ENCODE measurements at places on chromosomes 1 and 21.

GRCh38 chr1:192858456-192858855 is 49.6 kb downstream of the RGS2 start:
- DNase-seq = no peak

DNA sequence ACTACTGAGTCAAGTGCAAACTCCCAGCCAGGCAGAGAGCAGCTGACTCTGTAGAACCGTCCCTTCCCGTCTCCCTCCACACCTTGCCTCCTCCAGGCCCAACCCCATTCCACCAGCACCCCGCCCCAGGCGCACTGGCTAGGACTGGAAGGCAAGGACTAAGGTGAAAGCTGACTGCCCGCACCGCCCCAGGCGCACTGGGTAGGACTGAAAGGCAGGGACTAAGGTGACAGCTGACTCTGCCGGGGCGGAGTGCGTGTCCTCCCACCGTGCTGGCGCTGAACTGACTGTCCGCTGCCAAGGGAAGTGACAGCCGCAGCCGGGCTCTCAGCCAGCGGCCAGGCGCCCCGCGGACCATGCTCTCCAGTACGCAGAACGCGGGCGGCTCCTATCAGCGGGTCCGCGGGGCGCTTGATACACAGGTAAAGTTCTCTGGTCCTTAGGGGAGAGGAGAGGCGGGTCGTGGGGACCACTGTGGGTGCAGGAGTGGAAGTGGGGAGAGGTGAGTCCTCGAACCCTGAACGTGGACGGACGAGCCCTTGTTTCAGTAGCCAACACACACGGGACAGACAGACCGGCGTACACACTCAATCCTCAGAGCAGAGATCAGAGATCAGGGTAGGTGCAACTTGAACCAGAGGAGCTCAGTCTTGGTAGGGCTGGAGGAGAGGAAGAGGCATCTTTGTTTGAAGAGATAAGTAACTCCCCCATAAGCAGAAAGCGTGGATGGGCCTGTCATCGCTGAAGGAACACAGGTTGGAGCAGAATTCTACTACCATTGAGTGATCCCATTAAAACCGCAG is 58.0 kb downstream of the RBM11 start:
- no peak for DNase-seq

DNA sequence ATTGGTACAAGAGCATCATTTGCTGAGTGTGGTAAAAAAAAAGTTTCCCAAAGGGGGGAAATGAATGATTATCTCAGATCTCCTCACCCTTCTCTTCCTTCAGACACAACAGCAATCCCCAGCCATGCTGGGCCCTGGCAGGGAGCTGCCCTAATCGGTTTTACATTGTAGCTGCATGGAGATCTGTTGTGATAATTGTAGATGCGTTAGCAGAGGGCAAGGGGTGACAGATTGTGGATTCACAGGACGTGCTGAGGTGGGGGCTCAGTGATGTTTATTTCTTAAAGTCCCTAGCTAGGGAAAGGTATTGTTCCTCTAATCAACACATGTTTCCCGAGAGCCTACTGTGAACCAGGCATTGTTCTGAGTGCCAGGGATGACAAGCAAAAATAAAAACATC is 304.1 kb downstream of the PBX1 start:
- no peak for DNase-seq

DNA sequence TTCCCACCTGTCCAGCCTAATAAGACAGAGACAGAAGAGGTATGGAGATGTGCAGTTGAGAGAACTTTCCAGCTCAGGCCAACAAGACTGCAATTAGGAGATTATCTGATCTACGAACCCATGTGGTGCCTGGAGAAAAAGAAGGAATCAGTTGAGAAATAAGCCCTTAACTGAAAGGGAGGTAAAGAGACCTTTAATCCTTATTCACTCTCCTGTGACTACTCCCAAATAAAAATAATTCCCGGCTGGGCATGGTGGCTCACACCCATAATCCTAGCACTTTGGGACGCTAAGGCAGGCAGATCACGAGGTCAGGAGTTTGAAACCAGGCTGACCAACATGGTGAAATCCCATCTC is 31.9 kb upstream of the SARS1 start:
- DNase-seq = no peak

DNA sequence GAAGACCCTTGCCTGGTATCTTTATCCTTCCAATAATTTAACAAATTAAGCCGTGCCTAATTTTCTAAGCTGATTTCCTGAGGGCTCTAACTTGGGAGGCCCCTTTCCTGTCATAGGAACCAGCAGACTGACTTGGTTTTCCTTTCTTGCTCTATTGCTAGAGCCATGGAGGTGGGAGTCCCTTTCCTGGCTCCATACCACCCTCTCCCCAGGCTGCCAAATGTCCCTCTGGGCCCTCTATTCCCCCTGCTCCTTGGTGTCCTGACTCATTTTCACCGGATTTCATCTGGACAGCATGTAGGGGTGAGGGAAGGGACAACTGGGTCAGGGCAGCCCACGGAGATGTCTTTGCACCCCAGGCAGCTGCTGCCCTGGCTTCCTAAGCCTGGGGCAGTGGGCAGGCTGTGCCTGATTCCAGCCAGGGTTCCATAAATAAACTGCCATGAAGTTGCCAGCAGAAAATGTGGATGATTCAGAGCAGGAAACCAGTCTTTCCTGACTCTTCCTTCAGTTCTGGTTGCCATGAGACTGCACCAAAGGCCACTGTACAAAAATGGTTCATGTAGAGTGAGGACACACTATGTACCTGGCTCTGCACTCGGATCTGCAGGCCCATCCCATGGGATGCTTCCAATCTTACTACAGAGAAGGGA is 38.0 kb upstream of the SERBP1 start:
- DNase-seq = no peak

DNA sequence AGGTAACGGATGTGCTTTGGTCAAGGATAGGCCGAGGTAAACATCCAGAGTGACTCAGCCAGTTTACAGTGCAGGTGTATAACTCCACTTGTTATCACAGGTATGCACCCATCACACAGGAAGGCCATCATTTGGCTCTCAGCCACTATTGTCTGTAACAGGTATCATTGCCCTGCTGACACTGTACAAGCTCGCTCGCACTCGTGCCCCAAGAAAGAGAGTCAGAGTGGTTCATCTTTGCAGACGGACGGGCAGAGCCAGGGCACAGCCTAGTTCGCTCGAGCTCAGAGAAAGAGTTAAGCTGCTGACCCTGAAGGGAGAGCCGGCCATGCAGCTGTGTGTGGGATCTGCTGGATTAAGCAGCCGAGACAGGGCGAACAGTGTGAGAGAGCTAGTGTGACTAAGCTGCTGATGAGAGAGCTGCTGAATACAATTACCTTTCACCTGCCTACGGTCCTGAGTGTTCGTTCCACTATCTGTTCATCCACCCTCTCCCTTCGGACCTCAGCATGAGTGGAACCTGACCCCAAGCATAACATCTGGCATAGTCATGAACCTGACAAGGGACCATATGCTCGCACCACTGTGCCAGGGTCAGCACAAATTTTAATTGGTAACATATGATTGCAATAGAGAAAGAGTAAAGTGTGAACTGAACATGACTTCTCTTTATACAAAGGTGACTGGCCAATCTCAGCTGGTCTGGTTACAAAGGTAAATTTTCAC is 27.0 kb upstream of the LYPD8 start:
- no peak for DNase-seq

- no peak for DNase-seq
Measured at GRCh38 chr1:174225499-174226204, 66.3 kb downstream of the RABGAP1L start.

GRCh38 chr1:119358636-119359035 is 9.9 kb upstream of the HAO2 start:
- DNase-seq = no peak

GRCh38 chr1:110059133-110059863 is 11.2 kb downstream of the ALX3 start:
- no peak for DNase-seq

DNA sequence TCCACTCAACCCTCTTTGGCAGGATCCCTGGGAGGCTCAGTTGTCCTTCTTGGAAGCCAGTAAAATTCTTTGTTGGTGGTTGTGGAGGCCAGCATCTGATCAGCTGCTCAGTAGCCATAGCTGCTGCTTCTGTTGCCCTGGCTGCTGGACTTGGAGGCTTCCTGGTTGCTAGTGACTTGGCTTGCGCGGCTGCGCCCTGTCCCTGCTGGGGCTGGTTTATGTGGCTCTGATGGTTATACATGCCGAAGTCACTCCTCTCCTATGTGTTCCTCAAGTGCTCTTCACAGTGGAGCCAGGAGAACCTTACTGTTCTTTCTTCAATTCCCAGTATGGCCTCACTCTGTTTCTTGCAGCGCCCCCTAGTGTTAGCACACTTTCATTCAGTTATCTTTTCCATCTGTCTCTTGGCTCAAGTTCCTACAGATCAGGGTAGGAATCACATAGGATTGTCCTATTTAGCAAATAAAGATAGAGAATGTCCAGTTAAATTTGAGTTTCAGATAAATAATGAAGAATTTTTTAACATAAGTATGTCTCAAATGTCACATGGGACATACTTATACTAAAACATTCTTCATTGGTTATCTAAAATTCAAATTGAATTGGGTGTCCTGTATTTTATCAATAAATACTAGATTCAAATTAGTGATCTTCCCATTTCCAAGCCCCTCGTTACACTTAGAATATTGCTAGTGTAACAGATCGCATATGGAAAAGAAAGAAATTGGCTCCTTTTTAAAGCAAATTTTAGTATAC is 176.5 kb downstream of the TGFB2 start:
- peak; percentile 5 for DNase-seq

- no peak for DNase-seq
Measured at GRCh38 chr1:196071447-196071846, 536.8 kb downstream of the KCNT2 start.

DNA sequence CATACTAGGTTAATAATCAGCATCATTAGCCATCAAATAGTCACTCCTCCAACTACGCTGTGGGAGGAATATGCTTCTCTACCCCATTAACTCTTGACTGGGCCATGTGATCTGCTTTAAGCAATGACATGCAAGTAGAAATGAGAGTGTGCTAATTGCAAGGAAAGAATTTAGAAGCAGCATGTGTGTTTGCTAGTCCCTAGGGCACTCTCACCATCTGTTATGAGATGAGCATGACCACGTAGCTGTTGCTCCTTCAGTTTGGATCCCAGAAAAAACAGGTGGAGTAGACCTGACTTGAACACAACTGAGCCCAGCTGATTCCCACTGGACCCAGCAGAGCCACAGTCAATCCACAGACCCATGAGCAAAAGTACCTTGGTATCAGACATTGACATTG is 19.7 kb upstream of the RGS7 start:
- DNase-seq = no peak

DNA sequence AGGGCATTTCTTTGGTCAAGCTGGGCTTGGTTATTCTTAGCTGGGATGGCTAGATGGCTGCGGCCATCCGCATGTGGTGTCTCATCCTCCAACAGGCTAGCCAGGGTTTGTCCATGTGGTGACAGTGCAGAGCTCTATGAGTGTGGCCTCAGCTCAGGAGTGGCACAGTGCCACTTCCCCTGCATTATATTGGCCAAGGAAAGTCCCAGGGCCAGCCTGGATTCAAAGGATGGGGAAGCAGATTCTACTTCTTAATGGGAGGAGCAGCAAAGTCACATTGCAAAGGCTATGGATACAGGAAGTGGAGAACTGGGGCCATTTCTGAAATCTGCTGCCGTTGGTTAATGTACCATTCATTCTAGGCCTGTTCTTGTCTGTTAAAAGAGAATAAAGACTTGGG is 34.4 kb downstream of the STUM start:
- DNase-seq = no peak

GRCh38 chr1:52460694-52461093 is 56.3 kb downstream of the PRPF38A start:
- no peak for DNase-seq

GRCh38 chr1:30052178-30052577 is 671.2 kb downstream of the MATN1 start:
- no peak for DNase-seq

DNA sequence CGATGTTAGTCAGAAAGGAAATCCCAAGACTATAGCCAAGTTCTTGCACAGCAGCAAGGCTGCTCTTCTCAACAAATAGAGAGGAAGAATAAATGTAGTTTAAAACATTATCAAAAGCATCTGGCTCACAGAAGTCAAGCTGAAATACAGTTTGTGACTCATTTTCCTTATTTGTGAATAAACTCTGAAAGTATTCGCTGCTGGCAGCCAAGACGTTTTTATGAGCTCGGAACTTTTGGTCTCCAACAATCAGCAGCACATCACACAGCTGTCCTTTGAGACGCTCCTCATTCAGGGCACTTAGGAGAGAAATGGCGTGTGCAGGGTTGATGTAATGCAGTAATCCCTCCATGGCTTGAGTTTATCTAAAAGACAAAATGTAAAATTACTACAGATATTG is 16.4 kb downstream of the ZBTB21 start:
- no peak for DNase-seq

- DNase-seq = peak; percentile 52
Measured at GRCh38 chr1:58249737-58250586, 296.6 kb downstream of the OMA1 start.

Data from putamen (tissue), 1 donor.